ENCODE measurements at places on chromosomes 16 and 17.

DNA sequence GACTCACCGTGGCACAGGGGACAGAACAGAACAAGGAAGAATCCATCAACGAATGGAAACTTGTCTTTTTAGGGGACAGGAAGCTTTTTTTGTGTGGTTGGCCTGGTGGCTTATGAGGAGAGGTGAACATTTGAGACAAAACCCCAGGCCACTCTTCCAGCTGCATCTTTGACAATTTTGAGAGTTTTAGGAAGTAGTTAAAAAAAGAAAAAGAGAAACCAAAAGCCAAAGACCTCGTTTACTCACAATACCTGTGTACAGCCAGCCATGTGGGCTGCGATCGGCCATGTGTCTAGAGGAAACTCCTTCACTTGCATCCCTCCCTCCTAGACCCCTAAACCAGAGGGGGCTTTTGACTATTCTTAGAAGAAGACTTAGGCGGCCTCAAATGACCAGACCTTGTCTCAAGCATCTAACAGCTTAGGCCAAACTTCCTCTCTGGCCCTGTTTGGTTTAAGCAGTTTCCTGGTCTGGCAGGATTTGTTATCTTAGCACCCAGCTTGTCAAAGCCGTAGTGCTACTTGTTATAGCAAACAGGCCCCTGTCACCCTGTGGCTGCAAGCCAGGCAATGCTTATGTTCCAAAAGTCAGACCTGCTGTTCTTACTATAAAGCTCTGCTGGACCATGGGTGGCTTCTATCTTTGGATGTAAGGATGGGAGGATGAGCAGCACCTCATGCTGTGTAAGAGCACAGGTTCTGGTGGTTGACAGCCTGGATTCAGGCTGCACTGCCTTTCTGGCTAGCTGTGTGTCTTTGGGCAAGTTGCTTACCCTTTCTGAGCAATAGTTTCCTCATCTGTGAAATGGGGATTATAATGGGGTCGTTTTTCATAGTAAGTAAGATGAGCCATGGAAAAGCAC, 17.7 kb downstream of the KSR1 start:
- peak; percentile 59 for DNase-seq

DNA sequence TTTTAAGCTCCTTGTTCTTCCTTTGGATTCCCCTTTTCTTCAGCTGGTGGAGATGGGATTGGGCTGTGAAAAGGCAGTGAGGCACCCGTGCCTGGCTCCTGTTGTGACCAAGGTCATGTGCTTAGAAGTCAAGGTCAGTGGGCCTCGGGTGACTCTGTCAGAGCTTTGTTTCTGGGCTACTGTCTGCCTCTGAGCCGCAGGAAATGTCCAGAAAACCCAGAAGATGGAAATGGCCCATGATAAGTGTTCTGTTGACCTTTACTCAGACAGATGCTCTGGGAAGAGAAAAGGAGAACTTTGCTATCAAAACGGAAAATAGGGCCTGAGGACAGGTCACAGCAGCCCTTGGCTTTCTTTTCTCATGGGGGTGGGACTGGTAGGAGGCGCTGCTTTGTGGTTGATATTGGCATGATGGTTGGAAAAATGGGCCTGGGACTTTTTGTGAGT, 2.9 kb downstream of the ABCC1 start:
- no peak for DNase-seq

DNA sequence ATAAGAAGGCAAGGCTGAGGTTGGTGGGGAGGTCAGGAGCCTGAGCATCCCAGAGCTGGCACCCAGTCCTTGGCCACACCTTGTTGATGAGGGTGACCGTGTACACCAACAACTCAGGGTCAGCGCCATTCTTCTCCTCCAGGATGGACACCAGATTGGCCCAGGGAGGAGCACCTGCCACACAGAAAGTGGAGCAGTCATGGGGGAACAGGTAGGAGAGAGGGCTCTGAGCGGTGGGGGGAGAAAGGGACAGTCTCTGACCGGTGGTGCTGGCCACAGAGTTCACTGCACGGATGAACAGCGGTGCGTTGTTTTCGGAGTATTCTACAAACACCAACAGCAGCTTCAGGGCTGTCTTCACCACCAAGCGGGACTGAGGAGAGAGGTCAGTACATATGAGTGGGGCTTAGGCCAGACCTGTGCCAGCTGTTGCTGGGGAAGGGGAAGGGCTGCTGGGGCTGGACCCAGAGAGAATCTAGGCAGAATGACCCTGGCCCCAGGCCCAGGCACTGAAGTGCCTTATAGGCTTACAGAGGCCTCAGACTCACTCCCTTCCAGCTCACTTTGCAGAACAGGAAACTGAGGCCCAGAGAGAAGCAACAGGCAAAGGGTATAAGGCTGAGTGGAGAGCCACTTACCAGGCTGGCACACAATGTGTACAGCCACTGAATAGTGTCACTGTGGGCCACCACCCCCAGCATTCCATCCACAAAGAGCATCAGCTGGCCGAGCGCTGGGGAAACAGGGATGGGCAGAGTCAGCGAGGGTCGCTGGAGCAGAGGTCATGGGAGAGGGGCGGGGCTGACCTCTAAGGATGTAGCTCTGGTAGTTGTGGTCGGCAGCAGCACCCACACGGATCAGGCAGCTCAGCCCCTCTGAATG, 9.6 kb downstream of the FHOD1 start:
- no peak for DNase-seq

DNA sequence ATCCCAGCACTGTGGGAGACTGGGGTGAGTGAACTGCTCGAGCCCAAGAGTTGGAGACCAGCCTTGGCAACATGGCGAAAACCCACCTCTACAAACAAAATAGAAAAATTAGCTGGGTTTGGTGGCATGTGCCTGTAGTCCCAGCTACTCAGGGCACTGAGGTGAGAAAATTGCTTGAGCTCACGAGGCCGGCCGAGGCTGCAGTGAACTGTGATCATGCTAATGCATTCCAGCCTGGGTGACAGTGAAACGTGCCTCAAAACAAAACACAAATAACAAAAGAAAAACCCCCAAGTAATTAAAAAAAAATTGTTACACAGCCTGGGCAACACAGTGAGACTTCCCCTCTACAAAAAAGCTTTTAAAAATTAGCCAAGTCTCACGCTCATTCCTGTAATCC, 5.0 kb downstream of the CCDC47 start:
- no peak for DNase-seq

GRCh38 chr16:85612801-85613603, at the start of gene GSE1:
Gene GSE1 (plus strand): TSS chr16:85613322. CDS start chr16:85613392, 70 bp downstream.
- DNase-seq: no peak

DNA sequence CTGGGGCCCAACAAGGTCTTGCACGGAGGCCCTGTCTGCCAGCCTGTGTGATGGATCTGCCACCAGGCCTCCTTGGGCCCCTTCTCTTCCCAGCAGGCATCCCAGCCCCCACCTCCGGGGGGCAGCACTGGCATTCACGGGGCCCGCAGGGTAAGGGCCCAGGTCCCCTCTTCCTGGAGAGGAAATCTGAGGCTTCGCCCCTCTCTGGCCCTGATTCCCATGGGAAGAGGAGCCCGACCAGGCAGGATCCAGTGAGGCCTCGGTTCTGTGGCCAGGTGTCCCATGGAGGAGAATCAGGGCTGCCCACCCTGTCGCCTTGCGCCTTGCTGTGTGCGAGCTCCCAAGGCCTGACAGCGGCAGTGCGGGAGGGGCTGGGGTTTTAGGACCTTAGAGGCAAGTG, 48.4 kb downstream of the PDPK1 start:
- DNase-seq: no peak

- no peak for DNase-seq
Measured at GRCh38 chr17:21549107-21549687, 143.1 kb upstream of the KCNJ18 start.

- no peak for DNase-seq
Measured at GRCh38 chr17:64785011-64785421, 122.9 kb upstream of the SMURF2 start.

- DNase-seq: no peak
Measured at GRCh38 chr16:84851192-84852127, 31.7 kb downstream of the CRISPLD2 start.

- no peak for DNase-seq
Measured at GRCh38 chr17:17702449-17703139, 21.3 kb downstream of the RAI1 start.

DNA sequence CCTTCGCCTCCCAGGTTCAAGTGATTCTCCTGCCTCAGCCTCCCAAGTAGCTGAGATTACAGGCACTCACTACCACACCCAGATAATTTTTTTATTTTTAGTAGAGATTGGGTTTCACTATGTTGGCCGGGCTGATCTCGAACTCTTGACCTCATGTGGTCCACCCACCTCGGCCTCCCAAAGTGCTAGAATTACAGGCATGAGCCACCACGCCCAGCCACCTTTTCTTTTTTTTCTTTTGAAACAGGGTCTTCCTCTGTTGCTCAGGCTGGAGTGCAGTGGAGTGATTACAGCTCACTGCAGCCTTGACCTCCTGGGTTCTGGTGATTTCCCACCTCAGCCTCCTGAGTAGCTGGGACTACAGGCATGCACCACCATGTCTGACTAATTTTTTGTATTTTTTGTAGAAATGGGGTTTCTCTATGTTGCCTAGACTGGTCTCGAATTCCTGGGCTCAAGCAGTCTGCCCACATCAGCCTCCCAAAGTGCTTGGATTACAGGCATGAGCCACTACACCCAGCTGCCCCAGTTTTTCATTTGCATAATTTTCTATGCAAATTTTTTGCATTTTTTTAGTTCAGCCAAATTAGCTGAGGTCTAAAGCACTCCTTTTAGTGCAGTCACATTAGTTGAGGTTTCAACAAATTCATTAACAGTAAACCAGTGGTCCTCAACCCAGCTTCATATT, 11.3 kb downstream of the WWP2 start:
- DNase-seq: no peak

DNA sequence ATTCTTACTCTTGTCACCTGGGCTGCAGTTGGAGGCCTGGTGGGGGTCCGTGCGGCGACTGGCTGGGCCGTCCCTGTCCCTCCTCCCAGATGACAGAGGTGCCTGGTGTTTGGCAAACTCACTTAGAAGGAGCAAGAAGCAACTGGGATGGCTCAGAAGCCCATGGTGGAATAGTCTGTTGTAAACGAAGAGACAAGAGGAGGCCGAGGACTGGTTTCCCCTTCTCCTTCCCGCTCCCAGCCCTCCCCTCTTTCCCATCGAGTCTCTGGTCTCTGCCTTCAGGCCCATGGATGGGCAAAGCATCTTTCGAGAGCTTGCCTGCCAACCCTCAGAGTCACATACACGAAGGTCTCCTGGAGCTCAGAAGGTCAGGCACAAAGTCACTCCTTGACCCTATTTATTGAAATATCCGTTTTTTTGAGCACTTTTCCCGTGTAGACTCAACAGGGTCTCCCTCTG, 364.4 kb downstream of the SEC14L1 start:
- DNase-seq: no peak

GRCh38 chr17:16873174-16874035, 98.5 kb downstream of the TNFRSF13B start:
- no peak for DNase-seq

DNA sequence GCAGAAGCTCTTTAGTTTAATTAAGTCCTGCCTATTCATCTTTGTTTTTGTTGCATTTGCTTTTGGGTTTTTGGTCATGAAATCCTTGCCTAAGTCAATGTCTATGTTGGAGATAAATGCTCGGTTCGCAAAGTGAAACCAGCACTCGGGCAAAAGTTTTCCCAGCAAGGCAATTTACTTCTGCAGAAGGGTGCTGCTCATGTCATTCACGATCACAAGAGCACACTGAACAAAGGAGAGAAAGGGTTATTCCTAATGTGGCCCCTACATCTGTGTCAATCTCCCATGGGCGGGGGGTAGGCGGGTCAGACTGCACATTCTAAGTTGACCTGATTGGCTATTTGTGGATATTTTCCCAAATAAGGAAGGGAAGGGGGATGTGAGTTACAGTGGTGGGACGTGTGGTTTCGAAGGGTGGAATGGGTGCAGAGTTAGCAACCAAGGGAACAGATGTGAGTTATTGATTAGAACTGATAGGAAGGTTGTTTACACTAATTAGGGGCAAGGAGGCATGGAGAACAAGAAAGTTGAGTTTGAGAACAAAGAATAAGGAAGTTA, 23.0 kb downstream of the ATF7IP2 start:
- DNase-seq: no peak

DNA sequence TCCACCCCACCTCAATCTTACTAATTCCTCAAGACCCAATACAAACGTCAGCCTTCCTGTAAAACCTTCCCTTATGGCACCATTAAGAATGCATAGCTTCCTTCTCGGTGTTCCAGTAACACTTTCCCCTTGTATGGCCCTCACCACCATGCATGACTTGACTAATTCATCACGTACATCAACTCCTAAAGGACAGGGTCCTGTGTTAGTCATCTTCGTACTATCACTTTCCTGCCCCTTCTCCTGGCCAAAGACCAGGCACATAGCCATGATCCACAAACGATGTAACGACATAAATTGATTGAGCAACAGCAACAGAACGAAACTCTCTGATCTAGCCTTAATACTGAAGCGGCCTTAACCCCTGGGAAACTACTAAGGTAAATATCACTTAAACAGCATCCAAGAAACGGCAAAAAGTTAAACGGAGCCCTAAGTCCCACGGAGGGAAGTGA, 612 bp downstream of the PSMD12 start:
- no peak for DNase-seq

DNA sequence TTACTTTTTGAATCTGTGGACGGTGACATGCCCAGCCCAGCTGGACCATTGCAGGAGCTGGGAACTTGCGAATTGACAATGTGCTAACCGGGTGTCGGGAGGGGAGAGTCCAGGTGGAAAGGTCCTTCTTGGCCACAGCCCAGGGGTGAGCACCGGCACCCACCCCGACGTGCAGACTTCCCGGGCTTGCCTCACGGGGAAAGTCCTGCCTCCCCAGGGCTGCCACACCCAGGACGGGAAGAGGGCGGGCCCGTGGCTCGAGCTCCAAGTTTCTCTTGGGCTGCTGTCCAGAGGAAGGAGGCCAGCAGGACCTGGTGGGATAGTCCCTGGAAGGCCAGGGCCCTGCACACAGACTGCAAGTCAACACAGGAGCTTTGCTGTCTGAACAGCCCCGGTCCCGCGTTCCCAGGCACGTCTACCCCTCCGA, 17.7 kb downstream of the CARD14 start:
- no peak for DNase-seq

DNA sequence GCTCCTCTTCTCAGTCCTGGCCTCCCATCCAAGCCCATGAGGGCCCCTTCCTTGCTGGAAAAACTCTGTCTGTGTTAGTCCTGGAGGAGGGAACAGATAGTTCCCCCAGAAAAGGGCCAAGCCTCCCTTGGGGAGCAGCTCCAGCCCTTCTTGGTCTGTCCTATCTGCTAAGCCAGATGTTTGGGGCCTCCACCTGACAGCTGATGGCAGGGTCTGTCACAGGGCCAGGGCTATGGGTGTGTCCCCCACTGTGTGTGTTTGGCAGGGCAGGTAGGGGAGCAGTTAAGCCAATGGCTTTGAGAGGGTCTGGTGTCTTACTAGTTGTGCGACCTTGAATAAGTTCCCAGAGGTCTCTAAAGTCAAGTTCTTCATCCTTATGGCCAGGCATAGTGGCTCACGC, 13.6 kb upstream of the SLC4A1 start:
- DNase-seq: no peak

All from pons (tissue), 1 donor.